ENCODE measurements at places on chromosomes 7 and 10. TPM values are rescaled to one million over a fixed set of nuclear protein-coding genes. Genes with fewer than 3 reads are reported as not detected.

The LEP gene
- total RNA-seq: not detected

- DNase-seq: no peak
Measured at GRCh38 chr10:100007231-100008141, 2.3 kb downstream of the DNMBP start.

- DNase-seq: no peak
Measured at GRCh38 chr10:75955973-75956502, 524.6 kb downstream of the LRMDA start.

- no peak for DNase-seq
Measured at GRCh38 chr10:104299031-104299904, 30.3 kb downstream of the GSTO2 start.

GRCh38 chr7:100396421-100396982 is 23.2 kb downstream of the PILRA start:
- peak; percentile 53 for DNase-seq

DNA sequence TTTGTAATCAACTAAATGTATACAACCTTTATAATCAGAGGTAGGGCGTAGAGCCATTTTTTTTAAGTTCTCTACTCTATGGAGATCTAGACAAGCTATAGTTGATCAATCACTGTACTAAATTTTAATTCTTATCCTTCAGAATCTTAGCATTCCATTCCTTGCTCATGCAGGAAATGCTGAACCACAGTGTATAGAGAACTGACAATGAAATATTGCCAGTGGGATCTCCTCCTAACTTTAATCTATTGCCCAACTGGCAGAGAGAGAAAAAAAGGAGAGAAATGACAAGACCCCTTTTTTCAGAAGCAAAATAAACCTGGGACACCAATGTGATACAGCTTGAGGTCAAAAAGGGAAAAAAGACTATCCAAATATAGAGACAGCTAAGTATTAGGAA is 26.4 kb upstream of the PPP3CB start:
- DNase-seq: no peak
